ENCODE measurements at places on chromosomes 16 and 17.

GRCh38 chr16:57564571-57565270 lies 22.3 kb downstream of the ADGRG5 start:
- no peak for DNase-seq

GRCh38 chr16:12942861-12943260 lies 41.5 kb downstream of the SHISA9 start:
- DNase-seq, result no peak

DNA sequence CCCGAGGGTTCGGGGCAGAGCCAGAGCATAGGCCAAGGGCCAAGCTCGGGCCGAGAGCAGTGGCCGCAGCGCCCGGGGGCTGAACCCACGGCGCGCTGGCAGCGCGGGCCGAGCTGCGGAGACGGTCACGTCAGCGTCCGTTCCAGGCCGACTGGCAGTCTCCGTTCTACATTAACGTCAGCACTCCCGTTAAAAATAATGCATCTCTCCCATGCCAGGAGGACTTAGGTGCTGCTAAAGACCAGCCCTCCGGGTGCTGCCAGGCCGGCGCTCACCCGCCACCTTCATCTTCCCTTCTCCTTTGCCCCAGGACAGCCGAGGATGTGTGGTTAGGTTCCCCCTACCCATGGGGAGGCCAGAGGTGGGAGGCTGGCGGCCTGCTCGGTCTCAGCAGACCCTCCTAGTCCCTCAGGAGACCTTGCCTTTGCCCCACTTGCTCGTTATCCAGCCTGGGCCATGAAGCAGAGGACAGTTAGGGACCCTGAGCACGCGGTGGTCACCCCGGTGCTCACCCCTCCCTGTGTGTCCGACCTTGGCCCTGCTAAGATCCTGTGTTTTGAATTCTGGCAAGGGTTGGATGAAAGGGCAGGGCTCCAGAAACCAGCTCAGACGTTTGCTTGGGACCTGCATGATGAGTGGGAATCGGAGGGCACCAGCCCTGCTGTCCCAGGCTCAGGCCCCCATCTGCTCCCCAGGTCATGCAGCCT lies 572 bp downstream of the MPG start:
- DNase-seq, result peak; percentile 61

GRCh38 chr17:59409336-59410048 lies 78.0 kb downstream of the YPEL2 start:
- DNase-seq, result no peak

DNA sequence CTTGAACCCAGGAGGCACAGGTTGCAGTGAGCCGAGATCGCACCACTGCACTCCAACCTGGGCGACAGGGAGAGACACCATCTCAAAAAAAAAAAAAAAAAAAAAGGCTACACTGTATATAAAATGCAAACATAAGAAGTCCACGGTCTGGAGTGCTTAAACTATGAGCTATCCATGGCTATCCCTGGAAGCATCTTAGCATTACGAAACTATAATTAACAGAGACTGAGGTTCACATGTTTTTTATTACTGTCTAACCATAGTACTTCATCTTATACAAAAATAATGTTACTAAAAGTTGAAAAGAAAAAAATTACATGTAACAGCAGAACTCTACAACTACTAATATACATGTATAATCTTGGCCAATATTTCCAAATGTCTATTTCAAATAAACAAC lies 32.8 kb downstream of the HELZ start:
- no peak for DNase-seq

DNA sequence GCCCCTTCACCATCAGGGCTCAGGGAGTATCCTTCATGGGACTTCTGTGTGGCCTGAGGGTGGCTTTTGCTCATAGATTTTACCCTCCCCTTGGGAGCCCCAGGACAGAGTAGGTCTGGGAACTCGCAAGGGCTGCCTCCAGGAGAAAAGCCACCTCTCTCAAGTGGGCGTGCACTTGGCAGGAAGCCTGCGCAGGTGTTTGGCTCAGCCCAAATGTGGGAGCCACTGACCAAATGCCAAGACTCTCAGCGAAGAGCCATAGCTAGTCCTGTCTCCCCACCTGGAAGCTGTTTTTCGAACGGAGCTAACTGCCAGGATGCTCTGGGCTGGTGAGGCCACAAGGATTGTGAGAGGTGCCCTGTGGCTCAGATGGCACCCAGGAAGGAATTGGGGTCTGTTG lies 2.0 kb upstream of the HSD17B2 start:
- DNase-seq, result no peak

- no peak for DNase-seq
Measured at GRCh38 chr17:6479622-6480302, 35.5 kb downstream of the PIMREG start.

GRCh38 chr17:21378553-21378952 lies 2.4 kb downstream of the KCNJ12 start:
- no peak for DNase-seq

- DNase-seq, result no peak
Measured at GRCh38 chr17:8846768-8847211, 20.7 kb downstream of the PIK3R6 start.

DNA sequence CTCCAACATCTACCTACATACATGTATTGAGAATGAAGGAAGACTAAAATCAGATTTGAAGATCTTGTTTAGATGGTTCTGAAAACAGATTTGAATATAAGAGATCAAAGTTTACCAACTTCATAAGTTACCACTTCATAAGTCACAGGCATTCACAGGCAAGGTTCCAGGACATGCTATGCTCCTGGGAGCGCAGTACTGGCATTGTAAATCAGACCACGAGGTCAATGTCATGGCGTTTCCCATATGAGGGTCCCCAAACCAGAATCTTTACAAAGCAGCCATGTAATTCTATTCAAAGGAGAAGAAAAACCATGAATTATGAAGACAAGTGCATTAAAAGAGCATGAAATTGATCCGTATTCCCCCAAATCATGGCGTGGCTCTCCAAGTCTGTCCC lies 3.0 kb downstream of the CDH11 start:
- no peak for DNase-seq

DNA sequence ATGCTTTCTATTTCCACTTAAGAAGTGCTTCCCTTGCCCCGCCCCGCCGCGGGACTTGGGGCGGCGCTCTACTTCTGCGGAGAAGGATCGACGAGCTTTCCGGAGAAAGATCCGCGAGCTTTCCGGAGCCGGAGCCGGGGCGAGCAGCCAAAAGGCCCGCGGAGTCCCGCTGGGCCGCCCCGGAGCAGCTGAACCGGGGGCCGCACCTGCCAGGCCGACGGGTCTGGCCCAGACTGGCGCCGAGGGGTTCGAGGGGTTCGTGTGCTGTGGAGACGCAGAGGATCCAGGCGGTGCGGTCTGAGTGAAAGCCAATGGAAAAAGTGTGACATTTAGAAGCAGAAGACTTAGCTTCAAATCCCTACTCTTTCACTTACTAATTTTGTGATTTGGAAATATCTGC lies 50.8 kb downstream of the TBC1D26 start:
- DNase-seq, result peak; percentile 78

GRCh38 chr17:64187093-64187895 lies 57.4 kb upstream of the ERN1 start:
- DNase-seq, result no peak

DNA sequence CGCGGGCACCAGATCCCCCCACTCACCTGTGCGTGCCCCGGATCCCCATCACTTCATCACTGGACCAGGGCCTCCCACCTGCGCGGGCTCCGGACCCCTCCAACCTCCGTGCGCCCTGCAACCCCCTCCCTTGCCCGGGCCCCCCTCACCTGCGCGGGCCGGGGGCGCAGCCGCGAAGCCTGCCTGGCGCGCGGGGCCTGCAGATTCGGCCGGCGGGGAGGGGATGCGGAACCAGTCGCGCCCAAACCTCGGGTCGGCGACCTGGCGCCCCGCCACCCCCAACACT lies 202 bp downstream of the CEP131 start:
- no peak for DNase-seq
